ENCODE measurements at places on chromosomes 7 and 10. TPM values are rescaled to one million over a fixed set of nuclear protein-coding genes. Genes with fewer than 3 reads are reported as not detected.

Gene GPR26
- not detected for total RNA-seq

Gene CBLL1
- 13.8 TPM for total RNA-seq

Gene SEMA3E
- 2.0 TPM for total RNA-seq

Gene ZNF485
- 3.0 TPM for total RNA-seq

Gene KAT6B
- total RNA-seq, result 28.4 TPM

Gene SNCG
- 7.5 TPM for total RNA-seq

Gene HMX3
- not detected for total RNA-seq

Gene CALHM1
- total RNA-seq, result not detected

Gene SRPK2
- 40.3 TPM for total RNA-seq

Gene ENO4
- total RNA-seq, result 0.11 TPM

Gene HOXA6
- total RNA-seq, result 1.7 TPM

Gene HEPACAM2
- not detected for total RNA-seq

Gene DLG5
- 45.2 TPM for total RNA-seq

Gene PTPRE
- 0.22 TPM for total RNA-seq

Gene DCLRE1A
- 9.1 TPM for total RNA-seq

Gene GIMAP4
- total RNA-seq, result 0.44 TPM

Gene SKIDA1
- 1.1 TPM for total RNA-seq

Gene TUBGCP2
- 71.4 TPM for total RNA-seq

Gene CHAT
- total RNA-seq, result not detected

Gene LIPN
- total RNA-seq, result not detected

Gene ZNF425
- total RNA-seq, result 1.9 TPM

Gene OR9A2
- not detected for total RNA-seq

Gene COL17A1
- total RNA-seq, result 0.33 TPM

Gene ARHGAP22
- 85.7 TPM for total RNA-seq

Gene JAZF1
- 21.4 TPM for total RNA-seq

Gene SCART1
- 4.2 TPM for total RNA-seq

Gene TLX1
- not detected for total RNA-seq

Gene ZNF735
- not detected for total RNA-seq

Gene POLR2J
- 21.7 TPM for total RNA-seq

Gene NPFFR1
- not detected for total RNA-seq

Gene CYP17A1
- not detected for total RNA-seq

Gene CPA2
- total RNA-seq, result not detected

Gene CNNM1
- 1.7 TPM for total RNA-seq

Gene FAM25C
- total RNA-seq, result not detected

Gene ABCC2
- total RNA-seq, result 0.75 TPM

Data from uterine smooth muscle cell (primary cell).